Fibroblast of lung (primary cell): ENCODE measurements at places on chromosomes 13 and 19. TPM values are rescaled to one million over a fixed set of nuclear protein-coding genes. Genes with fewer than 3 reads are reported as not detected.

SKA3 gene
- total RNA-seq, result 6.1 and 10.3 TPM in 2 replicates

- DNase-seq, result peak; percentile 57
Observed at GRCh38 chr19:18507727-18508440, 14.0 kb downstream of the ELL start.

PSG5 gene
- total RNA-seq, result 2.1 and 14.2 TPM in 2 replicates

GRCh38 chr19:5247957-5248705 lies 92.5 kb downstream of the PTPRS start:
- no peak for DNase-seq

DNA sequence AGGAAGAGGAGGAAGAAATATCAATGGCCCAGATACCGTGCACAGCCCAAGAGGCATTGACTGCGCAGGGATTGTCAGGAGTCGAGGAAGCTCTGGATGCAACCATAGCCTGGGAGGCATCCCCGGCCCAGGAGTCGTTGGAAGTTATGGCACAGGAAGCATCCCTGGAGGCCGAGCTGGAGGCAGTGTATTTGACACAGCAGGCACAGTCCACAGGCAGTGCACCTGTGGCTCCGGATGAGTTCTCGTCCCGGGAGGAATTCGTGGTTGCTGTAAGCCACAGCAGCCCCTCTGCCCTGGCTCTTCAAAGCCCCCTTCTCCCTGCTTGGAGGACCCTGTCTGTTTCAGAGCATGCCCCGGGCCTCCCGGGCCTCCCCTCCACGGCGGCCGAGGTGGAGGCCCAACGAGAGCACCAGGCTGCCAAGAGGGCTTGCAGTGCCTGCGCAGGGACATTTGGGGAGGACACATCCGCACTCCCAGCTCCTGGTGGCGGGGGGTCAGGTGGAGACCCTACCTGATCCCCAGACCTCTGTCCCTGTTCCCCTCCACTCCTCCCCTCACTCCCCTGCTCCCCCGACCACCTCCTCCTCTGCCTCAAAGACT lies 36.0 kb downstream of the KEAP1 start:
- DNase-seq, result no peak

- no peak for DNase-seq
Observed at GRCh38 chr13:50955798-50956197, 46.2 kb downstream of the RNASEH2B start.

DNA sequence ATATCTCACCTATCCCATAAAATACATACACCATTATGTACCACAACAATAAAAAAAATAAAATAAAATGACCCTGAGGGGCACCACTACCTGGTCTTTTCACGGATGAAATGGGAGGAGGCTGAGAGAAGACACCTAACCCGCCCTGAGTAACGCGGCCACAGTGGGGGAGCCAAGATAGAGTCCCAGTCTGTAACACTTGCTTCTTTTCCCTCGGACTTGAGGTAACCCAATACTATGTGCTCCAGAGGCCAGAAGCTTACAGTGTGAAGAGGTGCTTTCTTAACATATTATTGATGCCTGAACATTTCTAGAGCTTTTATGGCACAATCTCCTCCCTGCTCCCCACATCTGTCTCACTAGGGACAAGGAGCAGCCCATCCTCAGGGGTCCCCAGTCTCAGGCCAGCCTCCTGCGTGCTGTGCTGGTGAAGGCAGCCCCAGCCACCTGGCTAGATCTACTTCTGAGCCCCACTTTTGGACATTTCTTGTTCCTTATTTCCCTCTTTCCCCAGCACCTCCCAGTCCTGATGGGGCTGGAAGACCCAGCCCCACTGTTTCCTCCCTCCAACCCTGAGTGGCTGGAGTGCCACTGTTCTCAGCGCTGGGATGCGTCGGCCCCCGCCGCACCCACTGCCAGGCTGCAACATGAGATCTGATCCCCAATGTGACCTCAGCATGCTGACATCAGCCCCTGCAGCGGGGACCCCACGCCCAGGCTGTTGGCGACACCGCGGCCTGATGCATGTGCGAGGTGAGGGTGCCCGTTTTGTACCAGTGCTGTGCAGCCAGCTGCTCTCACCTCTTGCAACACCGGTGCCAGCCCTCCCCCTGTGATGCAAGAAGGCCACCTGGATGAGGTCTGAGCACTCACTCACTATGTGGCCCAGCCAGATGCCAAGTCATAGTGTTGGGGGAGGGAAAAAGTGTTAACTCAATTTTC lies 143.3 kb downstream of the DCLK1 start:
- no peak for DNase-seq

DNA sequence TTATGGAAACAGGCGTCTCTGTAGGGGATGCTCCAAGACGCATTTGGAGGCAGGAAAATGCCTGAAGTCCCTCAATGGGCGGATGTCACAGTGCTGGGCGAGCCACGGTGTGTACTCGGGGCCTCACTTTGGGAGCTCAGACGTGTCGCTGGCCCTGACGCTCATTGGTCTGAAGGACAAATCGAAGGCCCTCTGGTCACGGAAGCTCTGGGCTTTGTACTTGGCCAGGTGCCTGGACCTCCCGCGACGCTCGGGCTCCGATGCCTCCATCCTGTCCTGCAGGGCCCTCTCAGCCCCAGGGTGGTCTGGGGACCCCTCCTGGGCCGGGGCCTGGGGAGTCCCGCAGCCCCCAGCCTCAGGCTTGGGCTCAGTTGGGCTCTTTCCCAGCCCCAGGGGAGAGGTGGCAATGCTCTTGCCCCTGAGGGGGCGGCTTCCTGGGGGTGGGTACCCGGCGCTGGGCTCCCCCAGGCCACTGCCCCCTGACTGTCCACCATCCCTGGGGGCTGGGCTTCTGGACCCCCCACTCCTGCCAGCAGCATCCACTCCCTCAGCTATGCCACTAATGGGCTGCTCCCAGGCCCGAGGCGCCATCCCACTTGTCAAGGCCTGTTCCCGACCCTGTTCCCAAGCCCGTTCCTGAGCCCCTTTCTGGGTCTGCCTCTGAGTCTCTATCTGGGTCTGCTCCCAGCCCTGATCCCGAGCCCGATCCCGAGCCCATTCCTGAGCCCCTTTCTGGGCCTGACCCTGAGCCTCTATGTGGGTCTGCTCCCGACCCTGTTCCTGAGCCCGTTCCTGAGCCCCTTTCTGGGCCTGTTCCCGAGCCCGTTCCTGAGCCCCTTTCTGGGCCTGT lies 39.5 kb upstream of the GRTP1 start:
- DNase-seq, result no peak

ZNF415 gene
- total RNA-seq, result 11.8 and 15.7 TPM in 2 replicates

GPR4 gene
- under 0.01 TPM in 1 of 2 replicates, not detected in the other for total RNA-seq

DNA sequence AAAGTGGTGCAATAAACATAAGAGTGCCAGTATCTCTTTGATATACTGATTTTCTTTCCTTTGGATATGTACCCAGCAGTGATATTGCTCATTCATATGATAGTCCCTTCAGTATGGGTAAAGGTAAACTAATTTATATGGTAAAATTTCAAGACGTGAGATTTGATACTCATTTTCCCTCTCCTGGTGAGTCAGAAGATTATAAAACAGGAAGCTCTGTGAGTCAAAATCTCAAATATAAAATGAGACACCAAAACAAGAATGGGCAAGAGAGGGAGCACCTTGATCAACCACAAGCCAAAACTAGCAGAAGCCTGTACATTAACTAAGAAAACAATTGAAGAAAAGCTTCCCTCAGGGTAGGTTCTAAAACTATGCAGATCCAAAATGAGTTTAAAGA lies 216.3 kb downstream of the SLITRK6 start:
- DNase-seq, result peak; percentile 17

- DNase-seq, result no peak
Observed at GRCh38 chr13:32751340-32751739, 165.1 kb downstream of the PDS5B start.

- peak; percentile 86 for DNase-seq
Observed at GRCh38 chr19:11378319-11379189, 4.1 kb downstream of the SWSAP1 start.

GRCh38 chr19:49224879-49225278 lies 67.3 kb downstream of the TRPM4 start:
- DNase-seq, result peak; percentile 43

SMIM44 gene
- total RNA-seq, result not detected in 2 replicates

IGFL1 gene
- not detected in 2 replicates for total RNA-seq

DNA sequence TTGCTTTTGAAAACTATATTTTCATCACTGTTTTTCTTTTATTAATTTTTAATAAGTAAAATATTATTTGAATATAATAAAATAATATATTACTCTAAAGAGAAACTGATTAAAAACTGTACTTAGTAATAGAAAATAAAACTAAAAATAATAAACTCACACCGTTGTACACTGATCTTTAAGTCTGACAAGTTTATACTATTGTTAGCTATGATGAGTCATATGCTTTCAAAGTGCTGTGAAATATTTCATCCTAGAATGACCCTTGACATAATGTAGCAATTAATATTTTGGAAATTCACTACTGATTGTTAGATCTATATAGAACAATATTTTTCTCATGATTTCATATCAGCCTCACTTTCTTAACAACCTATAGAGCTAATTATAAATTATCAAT lies 1040.6 kb upstream of the SPRY2 start:
- DNase-seq, result no peak

NLRP8 gene
- total RNA-seq, result not detected in 2 replicates

DNA sequence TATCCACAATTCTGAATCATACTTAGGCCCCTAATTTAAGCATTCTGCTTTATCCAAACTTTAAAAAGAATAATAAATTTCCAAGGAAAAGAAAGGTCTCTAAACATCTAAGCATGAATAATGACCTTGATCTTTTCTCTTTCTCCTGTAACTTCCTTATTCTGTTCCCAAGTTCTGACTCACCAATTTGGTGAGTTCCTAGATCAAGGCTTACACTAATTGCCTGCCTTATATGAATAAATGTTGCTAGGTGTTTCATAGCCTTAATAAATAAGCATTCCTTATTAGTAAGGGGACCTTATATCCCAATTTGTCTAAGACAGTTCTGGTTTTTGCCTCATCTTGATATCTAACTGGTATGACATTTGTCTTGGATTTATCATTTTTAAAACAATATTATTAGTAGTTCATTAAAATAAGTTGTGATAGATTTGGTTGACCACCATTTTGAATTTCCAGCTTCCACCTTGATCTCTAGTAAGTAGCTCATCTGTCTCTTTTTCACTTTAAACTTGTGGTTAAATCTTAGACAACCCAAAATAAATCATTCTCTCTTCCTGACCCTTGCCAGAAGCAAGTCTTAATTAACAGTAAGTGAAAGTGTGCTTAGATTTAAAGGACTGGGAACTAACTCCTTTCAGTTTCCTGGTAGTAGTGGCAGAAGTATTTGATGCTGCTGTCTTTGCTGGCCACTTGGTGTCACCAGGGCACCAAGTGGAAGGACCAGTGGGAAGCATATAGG lies 121.2 kb upstream of the MLNR start:
- peak; percentile 41 for DNase-seq

PROZ gene
- not detected in 2 replicates for total RNA-seq

- DNase-seq, result no peak
Observed at GRCh38 chr13:20513466-20513995, 12.1 kb downstream of the CRYL1 start.

DNA sequence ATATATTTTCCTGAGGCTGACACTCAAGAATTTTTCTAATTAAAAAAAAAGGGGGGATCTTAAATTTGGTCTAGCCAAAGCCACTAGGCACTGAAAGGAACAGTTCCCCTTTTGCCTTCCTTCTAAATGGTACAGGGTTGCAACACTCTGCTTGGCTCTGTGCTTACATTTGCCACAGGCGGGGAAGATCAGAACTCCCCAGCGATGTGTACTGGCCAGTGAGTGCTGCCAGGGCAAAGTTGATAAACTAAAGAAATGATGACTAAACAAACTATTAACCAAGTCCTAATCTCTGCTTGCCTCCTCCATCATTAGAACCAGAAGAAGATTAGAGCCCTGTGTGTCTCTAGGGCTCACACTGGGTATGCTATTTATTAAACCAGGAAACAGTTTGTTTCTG lies 75.3 kb upstream of the SCEL start:
- DNase-seq, result no peak

- no peak for DNase-seq
Observed at GRCh38 chr13:50149932-50150331, 134.7 kb downstream of the KCNRG start.

DNA sequence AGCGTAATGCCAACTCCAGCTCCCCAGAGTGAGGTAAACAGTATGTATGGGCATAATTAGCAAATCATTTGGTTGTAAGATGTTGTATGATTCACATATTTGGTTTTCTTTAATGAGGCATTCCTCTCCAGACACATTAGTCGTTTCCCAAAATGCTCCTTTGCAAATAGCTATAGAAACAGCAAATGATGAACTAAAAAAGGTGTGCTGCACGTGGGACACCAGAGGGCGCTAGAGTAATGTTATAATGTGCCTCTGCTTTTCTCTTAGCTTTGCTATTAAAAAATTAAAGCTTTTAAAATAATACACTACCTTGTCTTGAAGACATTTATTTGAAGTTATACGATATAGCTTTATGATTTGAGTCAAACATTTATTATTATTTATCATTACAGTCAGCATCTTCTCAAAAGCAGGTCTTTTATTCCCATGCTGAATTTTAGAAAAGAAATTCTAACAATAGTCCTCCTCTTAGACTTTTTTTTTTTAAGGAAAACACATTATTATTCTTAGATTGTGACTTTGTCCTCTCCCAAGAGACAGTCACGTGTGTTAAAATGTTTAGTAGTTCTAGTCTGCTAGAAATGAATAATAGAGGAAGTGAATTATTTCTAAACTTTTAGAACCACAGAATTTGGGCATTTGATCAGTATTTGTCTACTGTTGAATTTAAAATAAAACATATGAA lies 121.6 kb upstream of the FRY start:
- peak; percentile 80 for DNase-seq
